ENCODE measurements at places on chromosomes 6 and 20.
A peak's percentile ranks its signal among the peaks of the same experiment; 100 is the strongest.

DNA sequence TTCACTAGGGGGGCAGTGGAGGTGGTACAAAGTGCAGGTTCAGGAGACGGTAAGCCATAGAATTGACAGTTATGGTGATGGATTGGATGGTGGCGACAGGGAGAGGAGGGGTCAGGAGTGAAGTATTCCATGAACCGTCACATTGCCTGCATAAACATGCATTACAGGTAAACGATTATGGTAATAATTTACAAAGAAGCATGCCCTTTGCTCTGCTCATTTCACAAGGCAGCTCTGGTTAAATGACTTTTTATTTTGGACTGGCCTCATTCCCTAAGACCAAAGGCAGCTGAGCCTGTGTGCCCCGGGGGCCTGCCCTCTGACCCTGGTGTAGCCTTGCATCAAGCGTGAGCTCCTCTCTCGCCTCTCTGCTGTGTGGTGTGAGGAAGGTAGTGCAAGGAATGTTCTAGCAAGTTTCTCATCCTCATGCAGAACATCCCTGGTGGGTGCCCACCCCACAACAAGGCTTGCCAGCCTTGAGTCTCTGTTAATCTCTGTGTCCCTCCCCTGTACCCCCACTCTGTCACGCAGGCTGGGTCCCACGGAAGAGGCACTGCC is 59.0 kb downstream of the PPP1R14C start:
- H3K4me1 ChIP-seq, result peaks cover 9% of the 10 kb centered on the region
- no peak overlapping the region for H3K27ac ChIP-seq
- H3K36me3 ChIP-seq, result no peaks in the 10 kb centered on the region
- H3K27me3 ChIP-seq, result no peaks in the 10 kb centered on the region

DNA sequence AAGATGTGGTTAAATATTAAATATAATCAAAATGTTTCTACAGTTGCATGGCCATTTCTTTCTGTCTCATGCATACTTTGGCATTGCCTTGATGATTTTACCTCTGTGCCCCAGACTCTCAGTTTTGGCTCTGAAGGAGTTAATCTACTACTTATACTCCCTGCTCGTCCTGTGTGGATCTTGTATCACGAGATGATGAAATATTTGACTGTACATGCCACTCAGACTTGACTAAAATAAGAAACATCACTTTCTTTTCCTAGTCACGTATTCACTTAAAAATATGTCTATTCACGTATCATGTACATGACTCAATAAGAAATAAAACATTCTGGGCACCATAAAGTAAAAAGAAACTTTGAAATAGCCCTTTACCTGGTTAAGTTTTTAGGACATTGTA is 397.7 kb downstream of the RFPL4B start:
- no peak overlapping the region for H3K4me3 ChIP-seq
- no peak overlapping the region for H3K27ac ChIP-seq
- ATAC-seq, result no peak
- H3K4me1 ChIP-seq, result no peaks in the 10 kb centered on the region

GRCh38 chr6:125807293-125807692 is 16.5 kb downstream of the NCOA7 start:
- H3K27me3 ChIP-seq, result no peaks in the 10 kb centered on the region
- H3K27ac ChIP-seq, result peak overlapping the region; percentile 30
- no peak overlapping the region for H3K4me3 ChIP-seq
- ATAC-seq, result peak; percentile 71

- peak overlapping the region; percentile 57 for H3K27ac ChIP-seq
- no peaks in the 10 kb centered on the region for H3K27me3 ChIP-seq
- peaks cover 78% of the 10 kb centered on the region for H3K4me1 ChIP-seq
- peak; percentile 69 for ATAC-seq
Measured at GRCh38 chr6:118881440-118882313, 12.3 kb upstream of the ASF1A start.

DNA sequence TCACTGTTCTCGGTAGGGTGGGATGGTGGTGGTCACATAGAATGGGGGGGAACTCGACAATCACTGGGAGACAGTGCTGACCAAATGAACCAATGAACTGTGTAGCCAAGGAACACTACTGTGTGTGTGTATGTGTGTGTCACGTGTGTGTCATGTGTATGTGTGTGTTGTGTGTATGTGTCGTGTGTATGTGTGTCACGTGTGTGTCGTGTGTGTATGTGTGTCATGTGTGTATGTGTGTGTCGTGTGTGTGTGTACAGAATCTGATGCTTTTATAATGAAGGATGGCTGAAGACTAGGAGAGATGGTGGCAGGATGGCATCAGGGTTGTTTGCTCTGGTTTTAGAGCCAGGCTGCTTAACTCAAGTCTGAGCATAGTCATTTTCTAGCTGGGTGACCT is 99.1 kb upstream of the DUSP22 start:
- peaks cover 60% of the 10 kb centered on the region for H3K4me1 ChIP-seq
- H3K27me3 ChIP-seq, result no peaks in the 10 kb centered on the region
- no peaks in the 10 kb centered on the region for H3K36me3 ChIP-seq
- H3K27ac ChIP-seq, result peak overlapping the region; percentile 78

GRCh38 chr20:62892348-62893304 is 31.0 kb upstream of the TCFL5 start:
- no peaks in the 10 kb centered on the region for H3K4me1 ChIP-seq
- H3K4me3 ChIP-seq, result no peak overlapping the region
- H3K27ac ChIP-seq, result no peak overlapping the region
- H3K36me3 ChIP-seq, result peaks cover 74% of the 10 kb centered on the region

GRCh38 chr6:109436041-109436440 is 4.4 kb downstream of the PPIL6 start:
- no peaks in the 10 kb centered on the region for H3K27me3 ChIP-seq
- ATAC-seq, result no peak
- no peak overlapping the region for H3K4me3 ChIP-seq
- H3K36me3 ChIP-seq, result no peaks in the 10 kb centered on the region
- H3K4me1 ChIP-seq, result no peaks in the 10 kb centered on the region

- H3K27me3 ChIP-seq, result no peaks in the 10 kb centered on the region
- peak overlapping the region; percentile 90 for H3K27ac ChIP-seq
- peak; percentile 84 for ATAC-seq
- peaks cover 55% of the 10 kb centered on the region for H3K4me1 ChIP-seq
- peaks cover 38% of the 10 kb centered on the region for H3K36me3 ChIP-seq
Measured at GRCh38 chr6:157830354-157831017, 7.4 kb downstream of the SNX9 start.

DNA sequence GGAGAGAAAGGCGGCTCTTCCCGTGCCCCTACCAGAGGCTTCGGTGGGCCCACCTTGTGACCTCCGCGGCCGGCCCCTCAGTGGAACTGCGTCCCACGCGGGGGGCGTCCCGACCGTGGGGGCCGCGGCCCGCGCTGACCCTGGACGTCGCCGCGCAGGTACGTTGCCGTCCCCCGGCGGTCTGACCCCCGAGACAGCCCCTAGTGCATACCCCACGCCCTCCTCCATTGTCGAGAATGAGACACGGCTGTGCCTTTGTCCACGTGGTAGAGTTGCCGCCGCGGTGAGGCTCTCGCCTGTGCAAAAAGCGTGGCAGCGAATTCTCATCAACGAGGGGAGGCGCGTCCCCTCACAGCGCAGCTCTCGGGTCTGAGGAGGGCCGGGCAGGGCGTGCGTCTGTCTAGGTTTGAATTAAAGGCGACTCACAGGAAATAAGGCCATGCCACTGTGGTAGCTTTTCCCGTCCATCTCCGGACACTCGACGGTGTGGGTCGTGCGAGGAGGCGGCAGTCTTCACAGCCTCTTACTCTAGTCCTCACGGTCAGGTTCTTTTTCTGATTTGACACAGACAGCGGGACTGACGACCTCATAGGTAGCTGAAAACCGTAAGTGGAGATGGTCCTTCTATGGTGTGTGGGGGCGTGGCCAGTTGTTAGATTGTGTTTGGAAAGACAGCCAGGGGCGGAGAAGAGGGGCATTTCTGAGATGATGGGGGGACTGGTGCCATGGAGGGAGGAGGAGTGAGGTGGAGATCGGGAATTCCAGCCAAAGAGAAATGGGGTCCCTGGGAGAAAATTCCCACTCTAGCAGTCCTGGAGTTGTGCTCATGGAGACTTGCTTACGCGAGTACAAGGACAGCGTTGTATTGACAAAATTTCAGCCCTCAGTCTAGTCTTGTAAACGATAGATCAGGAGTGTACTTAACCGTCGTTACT is 580 bp downstream of the NXT1 start:
- peaks cover 18% of the 10 kb centered on the region for H3K4me1 ChIP-seq
- peak; percentile 54 for ATAC-seq
- peak overlapping the region; percentile 99 for H3K4me3 ChIP-seq
- no peaks in the 10 kb centered on the region for H3K27me3 ChIP-seq
- peak overlapping the region; percentile 99 for H3K27ac ChIP-seq

- H3K36me3 ChIP-seq, result no peaks in the 10 kb centered on the region
- no peak for ATAC-seq
- no peak overlapping the region for H3K4me3 ChIP-seq
- no peaks in the 10 kb centered on the region for H3K27me3 ChIP-seq
- H3K27ac ChIP-seq, result no peak overlapping the region
- H3K4me1 ChIP-seq, result no peaks in the 10 kb centered on the region
Measured at GRCh38 chr6:22716721-22717120, 147.4 kb downstream of the HDGFL1 start.

DNA sequence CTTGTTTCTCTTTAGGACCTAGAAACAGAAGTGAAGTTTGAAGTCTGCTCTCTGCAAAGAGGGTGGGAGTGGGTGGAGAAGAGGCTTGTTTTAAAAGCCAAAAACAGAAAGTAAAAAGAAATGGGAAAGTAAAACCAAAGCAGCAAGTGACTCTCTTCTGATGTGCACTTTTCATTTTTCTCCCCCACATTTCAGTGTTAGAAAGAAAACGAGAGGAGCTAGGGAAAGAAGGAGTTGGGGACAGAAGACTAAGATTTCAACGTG is 1.3 kb downstream of the C6orf141 start:
- ATAC-seq, result no peak
- H3K4me3 ChIP-seq, result peak overlapping the region; percentile 71
- H3K4me1 ChIP-seq, result peaks cover 21% of the 10 kb centered on the region
- H3K27me3 ChIP-seq, result peaks cover 47% of the 10 kb centered on the region
- no peaks in the 10 kb centered on the region for H3K36me3 ChIP-seq
- H3K27ac ChIP-seq, result no peak overlapping the region

GRCh38 chr6:14286144-14286543 is 168.6 kb downstream of the CD83 start:
- H3K27me3 ChIP-seq, result no peaks in the 10 kb centered on the region
- H3K4me3 ChIP-seq, result no peak overlapping the region
- ATAC-seq, result no peak

GRCh38 chr6:34149831-34150400 is 4.0 kb upstream of the GRM4 start:
- ATAC-seq, result no peak
- H3K4me1 ChIP-seq, result peaks cover 25% of the 10 kb centered on the region
- no peak overlapping the region for H3K4me3 ChIP-seq
- H3K36me3 ChIP-seq, result no peaks in the 10 kb centered on the region
- no peak overlapping the region for H3K27ac ChIP-seq
